NCI-H2171 treated with DMSO at 0.1 percent for 48 hours (cell line): ENCODE measurements at places on chromosomes 16 and 17.

- no peak for DNase-seq
These were observed 17.4 kb downstream of the IL34 start for GRCh38 chr16:70663524-70664324.

DNA sequence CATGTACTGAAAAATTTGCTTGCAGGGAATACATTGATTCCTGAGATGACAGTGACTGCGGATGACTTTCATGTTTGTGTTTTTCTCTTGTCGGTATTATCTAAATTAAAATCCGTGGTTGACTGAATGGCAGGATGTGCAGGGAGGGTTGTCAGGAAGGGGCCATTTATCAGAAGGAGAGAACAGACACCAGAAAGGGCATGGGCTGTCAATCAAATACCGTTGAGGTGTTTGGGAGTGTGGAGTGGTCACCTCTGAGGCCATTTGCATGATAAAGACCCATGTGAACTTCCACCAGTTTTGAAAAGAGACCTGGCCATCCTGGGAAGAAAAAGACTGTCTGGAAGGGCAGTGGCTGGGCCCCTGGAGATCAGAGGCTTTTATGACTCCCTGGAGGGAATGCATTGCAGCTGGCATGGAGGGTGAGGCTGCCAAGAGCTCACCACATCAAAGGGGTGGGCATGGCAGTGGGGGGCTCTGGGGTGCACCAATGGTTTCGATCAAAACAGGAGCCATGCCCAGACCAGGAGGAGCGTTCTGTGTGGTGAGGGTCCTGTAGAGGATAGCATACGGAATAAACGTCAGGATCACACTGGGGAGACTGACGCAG, 67.1 kb downstream of the CYLD start:
- DNase-seq = no peak

GRCh38 chr16:20727181-20727580, 14.4 kb downstream of the THUMPD1 start:
- DNase-seq = no peak

DNA sequence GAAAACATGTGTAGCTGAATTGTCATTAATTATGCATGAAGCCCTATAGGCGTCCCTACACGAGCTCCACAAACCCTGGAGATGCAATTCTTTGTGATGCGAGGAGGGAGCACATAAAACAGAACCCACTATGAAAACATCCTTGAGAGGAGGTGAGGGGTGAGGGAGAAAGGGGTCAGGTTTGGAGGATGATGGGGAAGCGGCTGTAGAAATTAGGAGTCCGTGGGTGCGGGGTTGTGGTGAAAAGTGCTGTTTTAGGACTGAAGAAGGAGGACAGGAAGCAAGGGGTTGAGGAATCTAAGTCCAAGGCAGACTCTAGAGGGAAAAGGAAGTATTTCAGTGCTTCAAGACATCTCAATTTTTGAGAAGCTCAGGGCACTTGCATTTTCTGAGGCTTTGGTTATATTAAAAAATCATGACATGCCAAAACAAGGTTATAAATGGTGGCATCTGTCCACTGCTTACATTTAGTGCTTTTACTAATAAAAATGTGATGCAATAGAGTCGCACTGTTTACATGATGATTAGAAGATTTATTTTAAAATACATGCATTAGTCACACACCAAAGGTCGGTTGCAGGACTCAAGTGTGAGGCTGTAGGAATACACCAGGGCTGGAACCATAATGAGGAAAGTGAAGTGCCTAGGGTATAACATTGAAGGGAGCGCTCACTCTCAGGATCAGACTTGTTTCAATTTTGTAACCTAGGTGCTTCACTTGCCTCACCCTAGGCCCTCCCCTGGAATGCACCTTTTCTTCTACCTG, 379.5 kb downstream of the HS3ST4 start:
- no peak for DNase-seq

DNA sequence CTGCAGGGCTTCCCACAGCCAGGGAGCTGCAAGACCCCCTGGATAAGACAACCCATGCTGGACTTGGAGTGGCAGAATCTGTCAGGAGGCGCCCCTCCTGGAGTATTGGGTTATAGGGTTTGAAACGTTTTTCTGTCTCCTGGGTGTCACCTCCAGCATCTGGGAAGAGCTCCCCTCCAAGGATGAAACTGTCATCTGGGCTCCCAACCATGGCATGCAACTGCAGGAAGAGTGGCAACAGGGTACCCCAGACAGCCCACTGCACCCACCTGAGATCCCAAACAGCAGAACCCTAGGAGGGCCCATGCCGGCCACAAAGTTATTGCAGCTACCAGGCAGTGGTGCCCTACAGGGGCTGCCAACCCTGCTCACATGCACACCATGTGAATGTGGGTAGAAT, 636 bp upstream of the GSG1L start:
- no peak for DNase-seq

DNA sequence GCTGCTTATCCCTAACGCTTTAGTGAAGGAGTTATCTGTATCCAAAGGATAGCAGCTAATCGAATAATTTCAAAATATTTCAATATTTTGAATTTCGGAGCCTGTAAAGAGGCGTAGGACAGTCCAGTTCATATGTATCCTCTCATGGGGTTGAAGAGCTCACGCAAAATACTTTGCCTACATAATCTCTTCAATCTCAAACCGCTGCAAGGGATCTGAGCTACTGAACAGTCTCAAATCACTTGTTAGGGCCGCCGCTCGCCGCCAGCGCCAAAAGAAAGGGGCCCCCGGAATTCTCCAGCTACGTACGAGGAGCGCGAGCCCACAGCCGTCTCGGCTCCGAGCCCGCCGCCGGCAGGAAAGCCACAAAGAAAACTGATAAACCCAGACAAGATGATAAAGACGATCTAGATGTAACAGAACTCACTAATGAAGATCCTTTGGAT, 601 bp upstream of the RFWD3 start:
- DNase-seq = no peak

- no peak for DNase-seq
These were observed 8.3 kb downstream of the CBFA2T3 start for GRCh38 chr16:88968589-88969280.

GRCh38 chr17:74749279-74750038, 1.0 kb downstream of the NHERF1 start:
- DNase-seq = no peak

DNA sequence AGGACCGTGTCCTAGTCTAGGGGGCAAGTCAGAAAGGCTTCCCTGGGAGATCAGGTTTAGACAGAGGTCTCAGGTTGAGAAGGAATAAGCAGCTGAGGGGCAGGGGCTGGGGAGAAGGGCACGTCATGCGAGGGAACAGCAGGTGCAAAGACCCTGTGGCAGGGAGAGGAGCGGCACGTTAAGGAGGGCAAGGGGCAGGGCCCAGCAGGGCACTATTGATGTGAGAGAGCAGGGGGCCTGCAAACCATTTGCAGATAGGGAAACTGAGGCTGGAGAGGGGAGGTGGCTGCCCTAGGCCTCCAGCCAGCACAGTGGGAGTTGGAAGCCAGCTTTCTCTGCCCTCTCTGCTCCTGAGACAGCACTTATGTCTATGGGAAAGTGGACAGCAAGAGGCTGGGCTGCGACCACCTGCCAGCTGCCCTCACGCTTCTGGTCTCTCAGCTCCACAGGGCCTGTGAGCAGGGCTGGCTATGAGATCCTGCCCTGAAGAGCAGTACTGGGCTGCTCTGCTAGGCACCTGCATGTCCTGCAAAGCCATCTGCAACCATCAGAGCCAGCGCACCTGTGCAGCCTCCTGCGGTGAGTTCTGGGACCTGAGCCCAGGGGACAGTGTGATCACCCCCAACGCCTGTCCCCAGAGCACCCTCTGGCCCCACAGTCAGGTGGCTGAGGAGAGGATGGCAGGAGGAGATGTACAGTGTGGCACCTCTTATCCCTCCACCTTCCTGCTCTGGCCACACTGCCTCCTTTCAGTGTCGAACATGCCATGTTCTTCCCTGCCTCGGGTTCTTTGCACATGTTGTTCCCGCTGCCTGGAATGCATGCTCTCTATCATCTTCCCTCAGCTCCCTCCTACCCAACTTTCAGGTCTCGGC, 61.5 kb downstream of the USP22 start:
- DNase-seq = no peak

DNA sequence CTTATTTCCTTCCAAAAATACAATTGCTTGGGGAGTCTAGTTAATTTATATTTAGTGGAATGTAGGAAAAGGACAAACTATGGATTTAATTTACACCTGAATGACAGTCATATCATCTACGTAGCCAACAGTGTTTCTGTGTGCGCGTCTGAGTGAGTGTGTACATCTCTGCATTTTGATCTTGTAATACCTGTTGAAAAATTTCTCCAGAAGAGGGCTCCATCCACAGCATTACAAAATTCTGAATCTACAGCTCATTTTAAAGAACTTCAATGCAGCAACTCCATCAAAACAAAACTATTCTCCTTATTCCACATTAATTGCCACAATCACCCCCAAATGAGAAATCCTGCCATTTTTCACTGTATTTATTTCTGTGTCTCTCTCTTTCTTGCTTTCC, 3.9 kb downstream of the CDH13 start:
- peak; percentile 28 for DNase-seq

DNA sequence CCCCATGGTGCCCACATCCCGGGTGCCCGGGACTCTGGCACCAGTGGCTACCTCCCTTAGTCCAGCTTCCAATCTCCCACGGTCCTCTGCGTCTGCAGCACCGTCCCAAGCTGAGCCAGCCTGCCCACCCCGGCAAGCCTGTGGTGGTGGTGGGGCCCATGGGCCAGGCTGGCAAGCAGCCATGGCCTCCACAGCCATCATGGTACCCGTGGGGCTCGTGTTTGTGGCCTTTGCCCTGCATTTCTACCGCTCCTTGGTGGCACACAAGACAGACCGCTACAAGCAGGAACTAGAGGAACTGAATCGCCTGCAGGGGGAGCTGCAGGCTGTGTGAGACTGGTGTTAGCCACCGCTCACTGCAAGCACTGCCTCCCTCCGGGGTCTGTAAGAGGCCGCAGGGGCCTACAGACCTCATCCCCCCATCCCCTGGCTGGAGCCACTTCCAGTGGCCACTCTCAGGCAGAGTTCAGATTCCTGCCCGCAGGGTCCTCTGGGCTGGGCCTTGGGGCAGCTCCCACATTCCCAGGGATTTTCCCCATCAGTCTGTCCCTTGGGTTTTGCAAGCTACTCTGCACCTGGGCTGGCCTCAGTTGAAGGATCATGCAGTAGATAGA, 3.9 kb upstream of the SETD1A start:
- peak; percentile 52 for DNase-seq

GRCh38 chr17:47686276-47686635, 7.7 kb upstream of the TBKBP1 start:
- no peak for DNase-seq

DNA sequence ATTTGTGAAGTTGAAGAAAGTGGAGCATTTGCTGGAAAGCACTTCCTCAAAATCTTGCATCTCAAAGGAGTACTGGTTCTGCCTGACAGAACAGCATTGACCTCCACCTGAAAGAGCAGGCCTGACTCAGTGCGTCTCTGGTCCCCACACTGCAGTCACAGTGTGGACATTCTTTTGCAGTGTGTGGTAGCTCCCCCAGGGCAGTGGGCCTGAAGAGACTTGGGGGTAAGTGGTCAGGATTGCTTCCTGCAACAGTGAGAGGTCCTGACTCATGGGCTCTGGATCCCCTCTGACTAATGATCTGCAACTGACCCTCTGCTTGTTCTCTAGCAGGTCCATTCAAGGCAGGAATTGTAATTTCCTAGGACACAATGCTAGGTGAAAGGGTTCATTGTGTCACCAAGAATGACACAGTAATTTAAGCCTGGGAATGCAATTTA, 204.9 kb upstream of the KCNJ16 start:
- DNase-seq = no peak

DNA sequence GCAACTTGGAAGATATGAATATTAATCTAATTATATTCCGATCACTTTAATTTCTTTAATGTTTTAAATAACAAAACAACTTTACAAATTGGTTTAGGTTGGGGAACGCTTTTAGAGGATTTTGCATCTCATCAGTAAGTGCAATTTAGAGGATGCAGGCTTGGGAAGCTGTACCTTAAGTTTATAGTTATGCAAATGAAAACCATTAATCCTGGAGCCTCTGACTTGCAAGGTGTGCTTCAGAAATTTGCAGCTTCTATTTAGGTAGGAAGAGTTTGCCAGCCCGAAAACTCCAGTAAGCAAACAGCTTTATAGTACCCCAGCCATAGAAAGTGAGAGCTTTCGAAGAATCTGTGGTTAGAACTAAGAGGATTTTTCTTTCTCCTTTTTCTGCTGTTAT, 547.0 kb downstream of the MAF start:
- no peak for DNase-seq

GRCh38 chr16:10738231-10739077, 5.2 kb upstream of the NUBP1 start:
- peak; percentile 16 for DNase-seq

- DNase-seq = no peak
These were observed 37.2 kb upstream of the C16orf82 start for GRCh38 chr16:27029525-27029924.

GRCh38 chr16:78930561-78930960, 670.0 kb downstream of the MAF start:
- DNase-seq = no peak

DNA sequence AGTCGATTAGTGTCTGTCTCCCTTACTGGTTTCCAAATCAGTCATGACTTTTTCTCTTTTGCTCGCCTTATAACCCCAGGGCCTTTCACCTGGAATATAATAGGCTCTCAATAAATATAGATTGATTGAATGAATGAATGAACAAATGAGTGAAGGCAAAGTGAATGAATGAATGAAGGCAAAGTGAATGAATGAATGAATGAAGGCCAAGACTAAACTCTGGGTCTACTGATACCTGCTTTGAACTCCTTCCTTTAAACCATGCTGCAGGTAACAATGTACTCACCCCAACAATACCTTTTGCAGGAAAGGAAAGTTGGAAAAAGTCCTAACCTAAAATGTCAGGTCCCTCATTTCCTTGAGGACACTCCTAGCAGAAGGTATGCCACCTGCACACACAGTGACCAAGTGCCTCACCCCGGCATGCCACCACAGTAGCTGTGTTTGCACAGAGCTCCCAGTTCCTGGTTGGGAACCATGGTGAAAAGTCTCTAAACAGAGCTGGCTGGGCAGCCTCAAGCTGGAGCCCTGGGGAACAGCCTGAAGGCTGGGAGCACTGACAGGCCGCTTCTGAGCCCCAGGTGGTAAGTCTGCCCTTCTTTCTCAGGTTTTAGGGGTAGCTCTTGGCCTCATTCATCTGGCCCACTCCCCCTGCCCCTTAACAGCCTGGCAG, 42.7 kb upstream of the ANKFN1 start:
- no peak for DNase-seq

DNA sequence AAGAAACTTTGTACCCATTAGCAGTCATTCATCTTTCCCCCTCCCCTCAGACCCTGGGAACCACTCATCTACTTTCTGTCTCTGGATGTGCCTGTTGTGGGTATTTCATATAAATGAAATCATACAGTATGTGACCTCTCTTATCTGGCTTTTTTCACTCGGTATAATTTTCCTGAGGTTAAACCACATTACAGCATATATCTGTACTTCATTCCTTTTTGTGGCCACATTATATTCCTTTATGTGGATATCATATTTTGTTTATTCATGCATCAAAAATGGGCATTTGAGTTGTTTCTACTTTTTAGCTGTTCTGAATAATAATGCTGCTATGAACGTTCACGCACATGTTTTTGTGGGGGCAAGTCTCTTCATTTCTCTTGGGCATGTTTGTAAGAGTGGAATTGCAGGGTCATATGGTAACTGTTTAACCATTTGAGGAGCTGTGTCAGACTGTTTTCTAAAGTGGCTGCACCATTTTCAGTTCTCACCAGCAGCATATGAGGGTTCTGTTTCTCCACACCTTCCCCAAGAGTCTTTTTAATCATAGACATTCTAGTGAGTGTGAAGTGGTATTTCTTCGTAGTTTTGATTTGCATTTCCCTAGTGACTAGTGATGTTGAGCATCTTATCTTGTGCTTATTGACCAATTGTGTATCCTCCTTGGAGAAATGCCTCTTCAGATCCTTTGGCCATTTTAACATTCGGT, 3.8 kb downstream of the SNX29 start:
- DNase-seq = no peak
